ENCODE measurements at places on chromosomes 1 and 21.

DNA sequence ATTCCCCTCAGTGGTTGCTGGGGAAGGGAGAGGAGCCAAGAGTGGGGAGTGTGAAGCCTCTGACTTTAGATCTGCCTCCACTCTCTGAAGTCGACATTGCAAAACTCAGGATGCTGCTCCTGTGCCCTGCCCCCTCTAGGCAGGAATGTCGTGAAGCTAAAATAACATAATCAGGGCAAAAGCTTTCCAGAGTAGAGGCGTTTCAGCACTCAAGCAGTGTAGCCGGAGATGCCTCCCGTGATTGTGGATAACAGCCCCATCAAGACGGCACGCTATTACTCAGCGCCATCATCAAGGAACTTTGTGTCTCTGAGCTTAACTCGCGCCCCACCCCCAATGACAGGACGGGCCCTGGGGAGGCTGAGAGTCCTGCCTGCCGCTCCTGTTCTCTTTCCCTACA, 60.0 kb downstream of the FBXO2 start:
- H3K36me3 ChIP-seq, result no peaks in the 10 kb centered on the region
- no peak overlapping the region for H3K27ac ChIP-seq
- H3K27me3 ChIP-seq, result peaks cover 16% of the 10 kb centered on the region
- H3K4me3 ChIP-seq, result no peak overlapping the region
- peak; percentile 9 for DNase-seq
- no peaks in the 10 kb centered on the region for H3K4me1 ChIP-seq

GRCh38 chr1:155892796-155893195, 18.4 kb downstream of the RIT1 start:
- no peak for DNase-seq
- peak overlapping the region; percentile 72 for H3K27ac ChIP-seq
- H3K4me1 ChIP-seq, result peaks cover 18% of the 10 kb centered on the region
- peaks cover 9% of the 10 kb centered on the region for H3K36me3 ChIP-seq
- no peaks in the 10 kb centered on the region for H3K27me3 ChIP-seq
- no peak overlapping the region for H3K4me3 ChIP-seq

- H3K4me1 ChIP-seq, result no peaks in the 10 kb centered on the region
- peaks cover 2% of the 10 kb centered on the region for H3K27me3 ChIP-seq
- H3K27ac ChIP-seq, result no peak overlapping the region
- H3K4me3 ChIP-seq, result no peak overlapping the region
- DNase-seq, result no peak
- no peaks in the 10 kb centered on the region for H3K36me3 ChIP-seq
Observed at GRCh38 chr1:106962591-106962990, 93.9 kb upstream of the PRMT6 start.

DNA sequence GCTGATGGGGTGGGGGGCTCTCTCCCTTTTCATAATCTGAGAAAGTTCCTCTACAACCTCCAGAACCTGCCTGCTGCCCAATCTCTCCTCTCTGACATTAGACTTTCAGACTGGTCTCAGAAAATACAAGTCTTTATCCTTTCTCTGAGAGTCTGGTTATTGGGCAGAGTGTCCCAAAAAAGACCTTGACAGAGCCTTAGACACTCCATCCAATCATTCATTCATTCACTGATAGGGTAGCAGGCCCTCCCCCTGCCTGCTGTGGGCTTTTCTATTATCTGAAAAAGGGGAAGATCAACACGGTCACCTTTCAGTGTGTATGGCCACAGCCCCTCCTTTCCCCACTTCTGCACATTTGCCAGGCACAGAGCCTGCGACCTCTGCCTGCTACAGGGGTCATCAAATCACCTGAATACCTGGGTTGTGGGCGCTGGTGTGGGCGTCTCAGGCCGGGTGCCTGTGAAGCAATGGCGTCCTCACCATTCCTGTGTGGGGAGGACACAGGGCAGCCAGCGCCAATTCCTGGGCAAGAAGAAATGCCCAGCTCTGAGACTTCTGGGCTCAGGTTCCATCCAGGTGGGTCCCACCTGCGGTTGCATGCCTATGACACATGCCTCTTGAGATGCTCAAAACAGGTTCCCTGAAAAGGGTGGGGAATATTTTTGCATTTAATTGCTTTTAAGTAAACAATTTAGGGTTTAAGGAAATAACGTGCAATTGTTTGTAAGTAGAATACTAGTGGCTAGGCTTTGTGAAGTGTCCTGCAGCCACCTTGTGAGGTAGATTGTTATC, 52.8 kb downstream of the ELK4 start:
- H3K27me3 ChIP-seq, result peaks cover 8% of the 10 kb centered on the region
- peaks cover 3% of the 10 kb centered on the region for H3K4me1 ChIP-seq
- no peaks in the 10 kb centered on the region for H3K36me3 ChIP-seq
- H3K27ac ChIP-seq, result no peak overlapping the region
- no peak for DNase-seq
- H3K4me3 ChIP-seq, result no peak overlapping the region

DNA sequence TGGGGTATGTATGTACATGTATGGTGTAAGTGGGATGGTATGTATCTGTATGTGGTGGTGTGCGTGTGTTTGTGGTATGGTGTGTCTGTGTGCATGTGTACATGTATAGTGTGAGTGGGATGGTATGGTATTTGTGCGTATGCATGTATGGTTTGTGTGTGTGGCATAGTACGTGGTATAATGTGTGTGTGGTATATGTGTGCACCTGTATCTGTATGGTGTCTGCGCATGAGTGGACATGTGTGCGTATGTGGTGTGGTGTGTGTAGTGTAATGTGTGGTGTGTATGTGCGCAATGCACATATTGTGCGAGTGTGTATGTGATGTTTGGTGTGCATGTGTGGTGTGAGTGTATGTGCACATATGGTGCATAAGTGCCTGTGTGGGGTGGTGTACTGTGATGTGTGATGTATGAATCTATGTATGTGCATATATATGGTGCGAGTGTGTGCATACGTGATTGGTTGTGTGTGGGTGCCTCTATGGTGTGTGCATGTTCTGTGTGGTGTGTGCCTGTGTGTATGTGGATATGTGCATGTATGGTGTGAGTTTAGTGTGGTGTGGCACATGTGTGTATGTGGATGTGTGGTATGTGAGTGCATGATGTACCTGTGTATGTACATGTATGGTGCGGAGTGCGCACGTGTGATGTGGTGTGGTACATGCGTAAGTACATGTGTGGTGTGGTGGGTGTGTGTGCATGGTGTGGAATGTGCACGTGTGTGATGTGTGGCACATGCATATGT, 38.8 kb downstream of the WDR4 start:
- peaks cover 34% of the 10 kb centered on the region for H3K36me3 ChIP-seq
- no peak overlapping the region for H3K27ac ChIP-seq
- H3K4me1 ChIP-seq, result no peaks in the 10 kb centered on the region
- no peak overlapping the region for H3K4me3 ChIP-seq

GRCh38 chr1:225354906-225355305, 72.9 kb downstream of the LBR start:
- no peak for DNase-seq
- H3K36me3 ChIP-seq, result no peaks in the 10 kb centered on the region
- no peaks in the 10 kb centered on the region for H3K4me1 ChIP-seq
- peaks cover 10% of the 10 kb centered on the region for H3K27me3 ChIP-seq
- no peak overlapping the region for H3K27ac ChIP-seq
- no peak overlapping the region for H3K4me3 ChIP-seq

DNA sequence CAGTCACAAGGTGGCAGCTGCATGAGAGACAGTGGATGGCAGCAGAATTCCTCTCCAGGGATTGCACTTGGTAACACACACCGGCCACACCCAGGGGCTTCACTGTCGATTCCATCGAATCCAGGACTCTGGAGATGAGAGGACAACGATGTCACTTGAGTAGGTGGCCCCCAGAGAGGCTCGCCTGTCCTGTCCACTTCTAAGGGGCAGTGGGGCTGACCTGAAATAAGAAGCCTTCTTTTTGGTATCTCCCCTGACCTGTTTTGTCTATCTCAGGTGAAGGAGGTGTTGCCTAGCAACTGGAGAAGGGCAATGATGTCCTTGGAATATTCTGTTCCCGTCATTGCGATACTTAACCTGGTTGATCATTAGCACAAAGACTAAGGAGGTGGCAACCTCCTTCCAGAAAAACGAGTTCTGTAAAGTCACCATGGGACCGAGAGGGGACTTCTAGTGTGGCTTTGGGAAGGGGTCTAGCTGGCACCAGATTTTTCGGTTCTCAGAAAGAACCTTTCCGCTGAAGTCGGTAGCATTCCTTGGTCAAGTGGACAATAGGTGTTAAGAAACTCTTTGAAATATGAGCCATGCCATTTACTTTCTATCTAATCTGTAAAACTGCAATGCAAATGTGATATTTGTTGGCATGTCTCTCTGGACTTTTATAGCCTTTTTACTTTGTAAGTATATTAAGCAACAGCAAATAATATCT, 85.2 kb upstream of the TMPRSS2 start:
- H3K4me1 ChIP-seq, result no peaks in the 10 kb centered on the region
- no peak for DNase-seq
- no peak overlapping the region for H3K4me3 ChIP-seq
- no peaks in the 10 kb centered on the region for H3K36me3 ChIP-seq

GRCh38 chr1:114690148-114690547, 5.2 kb downstream of the AMPD1 start:
- no peaks in the 10 kb centered on the region for H3K36me3 ChIP-seq
- H3K4me3 ChIP-seq, result no peak overlapping the region
- H3K4me1 ChIP-seq, result no peaks in the 10 kb centered on the region
- no peak overlapping the region for H3K27ac ChIP-seq

DNA sequence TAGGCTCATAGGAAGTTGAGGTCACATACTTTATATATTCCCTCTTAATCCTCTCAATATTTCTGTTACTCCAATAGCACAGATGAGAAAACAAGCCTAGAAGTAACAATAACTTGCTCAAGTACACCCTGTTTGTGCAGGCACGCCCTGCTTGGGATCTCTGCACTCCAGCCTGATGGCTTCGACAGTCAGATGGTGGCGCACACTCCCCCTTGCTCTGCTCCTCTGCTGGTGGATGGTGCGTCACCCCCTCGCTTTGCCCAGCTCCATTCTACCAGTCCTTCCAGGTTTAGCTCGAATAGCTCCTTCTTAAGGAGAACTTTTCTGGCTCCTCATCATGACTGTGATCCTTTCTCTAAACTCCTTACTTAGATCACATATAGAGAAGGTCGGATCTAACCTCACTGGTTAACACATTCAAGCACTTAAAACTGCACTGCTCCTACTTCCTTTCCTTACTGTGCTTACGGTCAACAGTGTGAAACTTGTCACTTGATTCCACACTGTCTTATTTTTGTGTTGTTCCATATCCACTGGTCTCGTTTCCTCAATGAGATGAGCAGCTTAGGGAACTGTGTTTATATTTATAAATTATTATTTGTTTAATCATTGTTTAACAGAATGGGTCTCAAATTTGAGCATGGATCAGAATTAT, 3.0 kb downstream of the TSPAN2 start:
- peaks cover 32% of the 10 kb centered on the region for H3K4me1 ChIP-seq
- no peaks in the 10 kb centered on the region for H3K36me3 ChIP-seq
- H3K27ac ChIP-seq, result no peak overlapping the region

DNA sequence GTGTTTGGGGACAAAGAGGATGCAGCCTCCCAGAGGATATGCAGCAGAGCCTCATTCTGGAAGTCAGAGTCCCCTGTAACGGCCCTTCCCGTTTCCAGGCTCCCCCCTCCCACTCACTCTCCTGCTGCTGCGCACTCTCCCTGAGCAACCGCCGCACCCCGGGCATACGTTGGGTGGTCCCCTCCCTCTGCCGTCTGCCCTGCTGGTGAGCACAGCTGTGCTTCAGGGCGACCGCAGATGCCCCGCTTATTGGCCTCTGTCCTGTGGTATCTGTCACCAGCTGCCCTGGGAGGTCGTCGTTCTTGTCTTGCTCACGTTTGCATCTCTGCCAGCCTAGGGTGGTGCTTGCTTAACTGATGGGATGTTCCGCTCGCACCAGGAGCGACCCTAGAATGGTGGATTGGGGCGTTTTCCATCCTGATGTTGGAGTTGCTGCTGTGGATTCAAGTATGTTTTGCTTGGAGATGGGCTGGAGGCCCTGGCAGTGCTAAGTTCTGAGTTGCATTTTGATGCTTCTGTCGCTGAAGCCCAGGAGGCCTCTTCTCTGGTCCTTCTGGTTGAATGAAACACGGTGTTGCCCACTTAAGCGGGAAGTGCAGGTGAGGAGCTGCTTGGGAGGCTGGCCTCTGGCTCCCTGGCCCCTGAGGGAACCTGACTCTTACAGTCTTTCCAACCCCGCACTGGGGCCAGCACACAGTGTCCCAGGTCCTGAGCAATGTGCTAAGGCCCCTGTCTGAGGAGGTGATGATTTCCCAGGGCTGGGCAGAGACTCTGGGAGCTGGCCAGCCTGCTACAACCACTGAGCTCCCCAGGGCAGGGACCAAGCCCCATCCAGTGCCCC, 3.2 kb downstream of the TMEM201 start:
- DNase-seq, result no peak
- peaks cover 6% of the 10 kb centered on the region for H3K36me3 ChIP-seq
- no peak overlapping the region for H3K4me3 ChIP-seq
- no peak overlapping the region for H3K27ac ChIP-seq
- H3K4me1 ChIP-seq, result peaks cover 27% of the 10 kb centered on the region

- H3K4me3 ChIP-seq, result no peak overlapping the region
- DNase-seq, result no peak
- no peaks in the 10 kb centered on the region for H3K36me3 ChIP-seq
Observed at GRCh38 chr1:1181938-1182410, 8.3 kb downstream of the TTLL10 start.

- H3K4me3 ChIP-seq, result no peak overlapping the region
- H3K4me1 ChIP-seq, result peaks cover 40% of the 10 kb centered on the region
- no peaks in the 10 kb centered on the region for H3K27me3 ChIP-seq
- DNase-seq, result no peak
Observed at GRCh38 chr1:107946794-107947193, 18.2 kb downstream of the VAV3 start.

GRCh38 chr1:191671236-191671635, 487.0 kb upstream of the RGS18 start:
- no peaks in the 10 kb centered on the region for H3K27me3 ChIP-seq
- no peak for DNase-seq
- H3K36me3 ChIP-seq, result no peaks in the 10 kb centered on the region
- no peaks in the 10 kb centered on the region for H3K4me1 ChIP-seq

- no peak overlapping the region for H3K4me3 ChIP-seq
- no peak for DNase-seq
- H3K27me3 ChIP-seq, result peaks cover 2% of the 10 kb centered on the region
- no peak overlapping the region for H3K27ac ChIP-seq
- no peaks in the 10 kb centered on the region for H3K4me1 ChIP-seq
Observed at GRCh38 chr1:14668538-14668937, 70.1 kb downstream of the KAZN start.

DNA sequence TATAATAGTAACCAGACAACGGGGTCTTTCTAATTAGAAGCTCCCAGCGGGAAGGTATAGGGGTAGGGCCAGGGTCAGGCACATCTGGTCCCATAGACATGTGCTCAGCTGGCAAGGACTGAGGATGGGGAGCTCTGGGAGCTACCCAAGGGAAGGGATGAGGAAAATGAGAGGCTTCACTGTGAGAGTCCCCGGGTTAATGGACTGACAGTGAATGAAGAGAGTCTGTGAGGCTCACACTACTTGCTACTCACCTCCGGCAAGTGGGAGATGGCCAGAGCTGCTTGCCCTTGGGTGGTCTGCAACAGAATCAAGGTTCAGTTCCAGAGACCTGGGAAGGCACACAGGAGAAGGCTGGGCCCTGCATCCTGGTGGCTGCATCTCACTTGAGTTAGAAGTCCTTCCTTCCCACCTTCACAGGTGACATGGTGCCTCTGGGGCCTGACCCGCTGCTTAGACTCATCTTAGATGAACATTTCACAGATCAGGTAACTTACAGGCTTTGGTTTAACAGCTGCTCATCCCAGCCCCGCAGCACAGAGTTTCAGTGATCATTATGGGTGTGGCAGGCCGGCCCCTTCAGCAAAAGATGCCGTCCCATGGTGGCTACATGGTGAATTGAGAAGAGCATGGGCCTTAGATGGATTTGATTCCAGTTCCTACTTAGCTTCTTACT, 31.7 kb downstream of the EIF2D start:
- peak overlapping the region; percentile 72 for H3K4me3 ChIP-seq
- no peaks in the 10 kb centered on the region for H3K27me3 ChIP-seq
- peak overlapping the region; percentile 99 for H3K27ac ChIP-seq
- H3K4me1 ChIP-seq, result peaks cover 96% of the 10 kb centered on the region
- no peak for DNase-seq

Measured in activated CD4-positive, alpha-beta T cell treated with anti-CD3 and anti-CD28 coated beads for 36 hours (primary cell).